ENCODE measurements at places on chromosomes 1 and 21.

GRCh38 chr1:91153341-91153740 is 131.5 kb upstream of the ZNF644 start:
- DNase-seq, result no peak

DNA sequence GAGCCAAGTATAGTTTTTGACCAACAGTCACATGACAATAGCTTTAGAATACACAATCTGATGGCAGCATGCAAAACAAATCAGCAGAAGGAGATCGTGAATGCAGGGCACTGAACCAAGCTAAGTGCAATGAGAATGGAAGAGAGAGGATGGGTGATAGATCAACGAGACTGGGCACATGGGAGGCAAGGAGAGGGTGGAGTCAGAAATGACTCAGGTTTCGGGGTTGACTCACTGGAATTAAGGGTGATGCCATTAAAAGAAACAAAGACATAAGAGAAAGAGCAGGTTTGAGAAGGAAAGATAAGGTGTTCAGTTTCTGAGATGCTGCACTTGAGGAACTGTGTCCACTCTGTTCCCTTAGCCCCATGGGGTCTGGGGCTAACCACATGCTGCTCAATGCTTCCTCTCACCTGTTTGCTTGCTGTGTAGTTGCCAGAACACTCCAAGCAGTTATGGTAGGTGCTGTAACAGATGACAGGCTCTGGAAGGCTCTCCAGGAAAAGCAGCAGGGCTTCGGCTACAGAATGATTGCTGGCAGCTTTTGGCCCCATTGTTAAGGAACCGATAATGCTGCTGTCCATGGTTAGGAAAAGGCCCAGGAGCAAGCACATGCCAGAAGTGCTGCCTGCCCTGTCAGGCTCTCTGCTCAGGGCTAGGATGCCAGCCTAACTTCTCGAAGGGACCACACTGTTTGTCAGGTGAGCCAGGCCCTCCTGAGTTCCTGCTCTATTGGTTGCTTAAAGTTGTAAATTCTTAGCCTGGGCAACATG is 6.1 kb upstream of the MTF1 start:
- no peak for DNase-seq

- DNase-seq, result no peak
Observed at GRCh38 chr21:44764319-44765230, 37.0 kb downstream of the UBE2G2 start.

GRCh38 chr1:213657879-213658278 is 329.9 kb upstream of the PROX1 start:
- DNase-seq, result no peak

GRCh38 chr1:183457449-183457848 is 14.8 kb upstream of the SMG7 start:
- no peak for DNase-seq

GRCh38 chr21:42424914-42425541 is 21.3 kb downstream of the UBASH3A start:
- peak; percentile 63 for DNase-seq
